ENCODE measurements at places on chromosomes 2 and 18.

GRCh38 chr2:100196786-100197494, 54.5 kb upstream of the AFF3 start:
- DNase-seq: no peak

- no peak for DNase-seq
Measured at GRCh38 chr2:230423851-230424458, 8.0 kb downstream of the SP100 start.

- no peak for DNase-seq
Measured at GRCh38 chr2:236887953-236888793, 197.5 kb upstream of the COPS8 start.

- DNase-seq: no peak
Measured at GRCh38 chr18:13446024-13446423, 227.5 kb downstream of the LDLRAD4 start.

DNA sequence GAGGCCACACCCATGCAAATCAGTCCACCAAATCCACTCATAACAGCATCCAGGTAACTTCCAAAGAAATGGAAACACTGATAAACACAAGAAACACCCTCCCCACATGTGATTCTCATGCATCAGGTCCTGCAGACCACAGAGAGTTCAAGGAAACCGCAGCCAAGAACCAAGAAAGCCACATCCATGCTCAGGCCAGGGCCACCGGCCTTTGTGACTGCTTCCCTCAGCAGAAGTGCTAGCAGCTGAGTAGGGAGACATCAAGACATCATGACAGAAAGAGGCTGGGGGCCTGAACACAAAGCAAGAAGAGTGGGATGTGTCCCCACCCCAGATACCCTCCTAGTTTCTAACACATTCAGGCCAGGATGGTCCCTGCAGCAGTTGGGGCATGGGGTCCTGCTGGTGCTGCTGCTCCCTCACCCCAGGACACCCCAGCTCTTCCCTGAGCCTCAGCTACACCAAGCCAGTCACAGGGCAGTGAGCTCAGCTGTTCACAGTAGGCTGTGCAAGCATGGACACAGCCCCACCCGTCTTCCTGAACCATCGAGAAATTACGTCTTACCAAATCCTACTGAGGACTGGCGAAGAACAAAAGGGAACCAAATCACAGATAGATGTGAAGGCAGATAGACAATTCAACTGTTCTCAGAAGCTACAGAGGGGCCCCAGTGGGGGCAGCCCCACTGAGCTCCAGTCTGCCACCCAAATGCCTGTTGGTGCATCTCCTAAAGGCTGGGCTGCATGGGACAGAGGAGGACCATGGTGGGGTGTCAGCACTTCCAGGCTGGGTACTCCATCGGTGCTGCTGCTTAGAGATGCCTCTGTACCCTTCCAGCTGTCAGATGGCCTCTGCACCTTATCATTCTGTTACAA, 60.9 kb downstream of the HDAC4 start:
- no peak for DNase-seq

GRCh38 chr2:10863837-10864236, 47.9 kb upstream of the KCNF1 start:
- no peak for DNase-seq

DNA sequence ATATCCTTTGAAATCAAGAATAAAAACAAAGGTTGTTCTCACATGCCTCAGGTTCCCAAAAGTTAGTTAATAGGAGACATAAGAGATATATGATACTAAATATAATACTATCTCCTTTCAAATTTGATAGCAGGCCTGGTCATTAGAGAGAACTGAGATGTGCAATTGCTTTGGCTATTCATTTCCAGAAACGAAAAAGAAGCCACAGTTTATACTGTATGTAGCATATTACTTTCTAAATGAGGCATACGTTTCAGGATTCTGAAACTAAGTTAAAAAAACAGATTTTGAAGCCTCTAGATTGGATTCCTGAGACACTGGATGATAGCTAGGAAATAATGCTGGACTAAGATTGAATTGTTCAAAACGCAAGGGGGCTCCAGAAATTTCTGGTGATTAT, 7.1 kb downstream of the PPP1R1C start:
- DNase-seq: no peak

DNA sequence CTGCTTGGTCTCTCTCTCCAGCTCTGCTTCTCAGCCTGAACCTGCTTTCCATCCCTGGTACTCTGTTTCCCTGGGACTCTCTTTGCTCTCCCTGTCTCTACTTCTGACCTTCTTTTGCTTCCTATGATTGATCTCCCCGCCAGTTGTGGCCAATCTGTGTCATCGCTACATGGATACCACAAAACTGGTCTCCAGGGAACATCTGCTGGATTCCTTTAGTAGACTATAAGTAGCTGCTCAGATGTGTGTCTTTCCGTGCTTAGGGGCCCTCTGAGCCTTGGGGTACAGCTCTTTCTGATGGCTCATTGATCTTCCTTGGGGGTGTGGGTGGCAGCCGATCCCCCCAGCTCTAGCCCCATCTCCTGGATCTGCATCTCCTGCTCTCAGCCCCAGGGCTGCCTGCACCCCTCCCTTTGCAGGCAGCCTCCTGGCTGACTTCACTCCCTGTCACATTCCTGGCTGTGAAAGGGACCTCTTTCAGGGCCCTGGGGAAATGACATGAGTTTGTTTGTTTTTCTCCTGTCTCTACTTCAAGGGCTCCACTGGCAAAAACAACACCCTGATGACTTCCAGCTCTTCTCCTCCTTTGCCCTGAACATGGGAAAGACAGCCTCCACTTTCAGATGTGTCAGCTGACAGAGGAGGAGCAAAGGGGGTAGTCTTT, 333.7 kb downstream of the CYP26B1 start:
- DNase-seq: no peak

- no peak for DNase-seq
Measured at GRCh38 chr2:206442833-206443734, at the start of gene ADAM23. Gene ADAM23, plus strand, starts transcription at chr2:206443532. Its CDS starts 335 bp downstream, at chr2:206443867.

DNA sequence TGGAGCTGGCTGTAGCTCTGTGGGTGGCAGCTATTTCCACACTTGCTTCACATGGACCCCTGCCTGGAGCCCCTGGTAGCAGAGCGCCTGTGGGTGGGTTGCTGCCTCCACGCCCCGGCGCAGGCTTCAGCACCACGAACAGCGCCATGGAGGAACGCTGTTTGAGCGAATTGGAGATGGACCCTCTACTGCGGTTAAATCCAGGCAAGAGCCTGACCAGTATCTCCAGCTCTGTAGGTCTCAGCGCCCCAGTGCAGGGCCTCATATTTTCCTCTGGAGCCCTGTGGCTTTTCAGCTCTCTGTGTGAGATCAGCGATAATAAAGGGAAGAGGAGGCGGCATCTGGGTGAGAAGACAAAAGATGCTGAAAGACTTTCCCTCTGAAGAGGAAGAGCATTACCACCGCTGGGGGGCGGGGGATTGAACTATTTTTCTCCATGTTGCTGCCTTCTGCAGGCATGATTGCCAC, 12.0 kb downstream of the ONECUT2 start:
- DNase-seq: no peak

GRCh38 chr2:226837334-226837733, 1.5 kb downstream of the RHBDD1 start:
- DNase-seq: no peak

- DNase-seq: no peak
Measured at GRCh38 chr2:139790807-139791752, 1010.9 kb upstream of the NXPH2 start.

DNA sequence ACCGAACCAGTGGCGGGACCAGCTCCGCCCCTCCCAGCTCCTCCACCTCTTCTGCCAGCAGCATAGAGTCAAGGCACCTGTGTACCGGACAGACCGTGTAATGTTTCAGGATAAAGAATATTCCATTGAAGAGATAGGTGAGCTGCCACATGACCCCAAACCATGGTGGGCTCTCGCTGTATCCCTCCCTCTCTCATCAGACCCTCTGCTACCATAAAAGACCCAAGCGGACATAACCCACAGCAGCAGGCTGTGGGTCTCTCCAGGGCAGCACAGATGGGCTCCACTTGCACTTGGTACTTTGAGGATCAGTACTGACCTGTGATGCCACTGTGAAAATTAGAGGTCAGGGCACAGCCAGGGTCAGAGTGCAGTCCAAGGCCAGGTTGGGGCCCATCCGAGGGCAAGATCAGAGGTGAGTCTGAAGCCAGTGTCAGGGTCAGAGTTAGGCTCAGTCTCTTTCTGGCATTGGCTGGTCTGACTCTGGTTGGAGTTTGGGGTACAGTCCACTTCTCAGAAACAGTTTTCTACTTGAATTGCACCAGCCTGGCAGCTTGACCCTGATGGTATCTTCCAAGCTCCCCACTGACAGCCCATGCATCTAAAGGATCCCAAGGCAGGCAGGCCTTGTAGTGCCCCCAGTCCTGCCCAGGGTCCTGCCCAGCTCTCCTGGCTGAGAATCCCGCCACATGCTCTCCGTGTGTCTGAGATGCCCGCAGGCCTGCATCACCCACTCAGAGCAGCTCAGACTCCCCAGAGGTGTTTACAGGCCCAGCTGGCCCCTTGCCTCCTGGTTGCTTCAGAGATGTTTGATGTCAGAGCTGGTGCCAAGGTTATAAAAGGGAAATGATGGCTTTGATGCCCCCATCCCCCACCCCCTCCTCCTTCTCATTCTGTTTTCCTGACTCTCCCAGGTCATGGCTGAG, 212.1 kb downstream of the DYSF start:
- no peak for DNase-seq

- no peak for DNase-seq
Measured at GRCh38 chr2:170341684-170342623, 164.0 kb downstream of the MYO3B start.

DNA sequence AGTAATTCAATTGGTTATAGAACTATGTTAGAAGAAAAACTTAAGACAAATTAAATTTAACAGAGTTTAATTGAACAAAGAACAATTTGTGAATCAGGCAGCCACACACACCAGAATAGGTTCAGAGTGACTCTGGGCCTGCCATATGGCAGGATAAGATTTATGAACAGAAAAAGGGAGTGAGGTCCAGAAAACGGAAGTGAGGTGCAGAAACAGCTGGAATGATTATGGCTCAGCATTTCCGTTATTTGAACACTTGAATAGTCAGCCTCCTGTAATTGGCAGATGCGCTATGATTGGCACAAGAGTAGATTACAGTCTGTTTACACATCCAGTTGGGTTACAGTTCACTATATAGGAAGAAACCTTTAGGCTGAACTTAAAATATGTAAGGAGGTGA, 99.0 kb downstream of the MBD2 start:
- DNase-seq: no peak

DNA sequence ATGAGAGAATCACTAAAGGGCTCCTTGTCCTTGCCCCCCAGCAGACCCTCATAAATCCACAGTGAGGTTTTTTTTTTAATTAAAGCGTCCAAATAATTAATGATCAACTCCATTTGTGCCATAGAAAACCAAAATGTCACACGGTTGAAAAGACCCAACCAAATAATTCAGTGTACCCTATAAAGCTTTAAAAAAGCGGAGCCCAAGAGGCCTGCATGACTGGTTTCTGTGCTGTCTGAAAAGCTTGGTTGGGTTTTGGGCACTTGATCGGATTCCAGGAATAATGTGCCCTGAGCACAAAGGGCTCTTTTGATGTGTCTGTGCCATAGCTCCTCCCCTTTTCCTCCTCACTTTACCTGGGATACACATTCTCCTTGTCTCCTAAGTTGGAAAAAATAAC, 523.2 kb downstream of the TNS1 start:
- no peak for DNase-seq

- no peak for DNase-seq
Measured at GRCh38 chr2:165414187-165414586, 55.3 kb upstream of the CSRNP3 start.

GRCh38 chr2:220670511-220670910, 901.6 kb downstream of the EPHA4 start:
- no peak for DNase-seq

GRCh38 chr2:211833582-211834279, 704.9 kb downstream of the ERBB4 start:
- no peak for DNase-seq

DNA sequence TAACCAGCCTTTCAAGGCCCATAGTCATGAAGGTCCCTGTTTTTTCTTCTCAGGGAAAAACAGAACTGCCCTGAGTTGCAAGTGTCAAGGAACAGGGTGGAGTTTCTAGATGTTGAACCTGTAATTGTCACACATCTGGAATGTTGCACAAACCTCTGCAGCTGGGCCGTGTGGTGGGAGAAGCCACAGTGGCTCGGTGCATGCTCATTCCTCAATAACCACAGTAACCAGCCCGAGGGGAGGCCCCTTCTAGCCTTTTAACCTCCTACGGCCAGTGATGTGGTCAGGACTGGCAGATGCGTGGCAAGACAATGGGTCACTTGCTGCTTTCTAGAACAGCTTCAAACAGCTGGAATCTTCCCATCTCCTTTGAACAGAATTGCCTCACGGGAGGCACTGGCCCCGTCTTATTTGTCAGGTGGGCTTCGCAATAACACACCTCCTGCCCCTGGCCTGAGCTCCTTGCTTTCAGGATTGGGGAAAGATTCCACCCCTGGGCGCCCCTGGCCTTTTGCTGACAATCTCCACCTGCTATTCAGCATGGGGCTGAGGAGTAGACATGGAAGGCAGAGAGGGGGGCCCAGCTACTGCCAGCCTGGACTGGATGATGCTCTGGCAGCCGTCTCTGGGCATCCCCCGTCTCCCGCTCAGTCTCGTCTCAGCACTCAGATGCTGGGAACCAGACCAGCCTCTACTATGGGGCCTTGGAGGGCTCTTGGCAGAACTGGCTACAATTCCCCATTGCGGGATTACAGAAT, 102.9 kb downstream of the KLHL29 start:
- no peak for DNase-seq

GRCh38 chr2:163759013-163759412, 23.2 kb upstream of the FIGN start:
- DNase-seq: no peak

GRCh38 chr2:129646107-129646506, 333.4 kb upstream of the RAB6C start:
- no peak for DNase-seq

DNA sequence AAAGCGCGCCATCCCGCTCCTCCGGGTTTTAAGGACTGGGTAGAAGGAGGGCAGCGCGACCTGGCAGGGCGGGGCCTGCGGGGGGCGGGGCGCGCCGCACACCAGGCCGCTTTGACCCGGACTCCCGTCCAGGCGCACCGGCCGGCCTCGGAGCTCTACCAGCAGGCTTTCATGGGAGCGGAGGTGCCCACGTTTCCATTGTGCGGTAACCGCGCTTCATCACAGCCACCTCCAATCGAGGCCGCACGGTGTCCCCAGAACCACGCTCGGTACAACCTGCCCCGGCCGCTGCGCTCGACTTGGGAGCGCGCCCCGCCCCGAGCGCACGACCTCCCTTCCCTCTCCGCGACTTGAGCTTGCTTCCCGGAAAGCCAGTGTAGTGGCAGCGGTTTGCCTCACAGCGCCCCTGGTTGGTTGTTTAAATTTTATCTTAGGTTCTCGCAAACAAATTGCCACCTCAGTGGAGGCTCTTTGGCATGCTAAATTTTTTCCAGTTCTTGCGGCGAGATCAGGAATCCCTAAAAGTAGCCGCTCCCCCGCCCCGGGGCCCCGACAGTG, 280 bp upstream of the CYP1B1 start:
- DNase-seq: no peak

DNA sequence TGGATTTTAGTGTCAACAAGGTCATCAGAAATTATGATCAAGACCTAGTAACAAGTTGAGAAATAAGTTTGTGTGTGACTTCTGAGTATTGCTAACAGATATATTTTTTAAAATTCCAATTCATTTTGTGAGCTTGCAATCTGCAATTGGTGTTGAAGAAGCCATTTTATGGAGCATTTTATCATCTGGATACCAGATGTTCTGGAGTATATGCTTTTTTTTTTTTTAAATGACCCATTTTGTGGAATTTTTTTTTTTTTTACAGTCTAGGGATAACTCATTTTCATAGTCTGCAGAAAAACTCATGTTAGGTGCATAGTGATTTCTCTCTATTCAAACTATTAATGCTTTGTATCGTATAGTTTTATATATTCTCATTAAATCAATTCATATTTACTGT, 12.6 kb downstream of the QPCT start:
- no peak for DNase-seq

GRCh38 chr2:237601453-237602116, 11.1 kb upstream of the RAB17 start:
- DNase-seq: no peak
